Activated CD4-positive, alpha-beta T cell treated with anti-CD3 and anti-CD28 coated beads, Interleukin-2, amount 10 ng/mL, durations not matched to agents 24 days and 14 days (primary cell): ENCODE measurements at places on chromosomes 7 and 10. TPM values are rescaled to one million over a fixed set of nuclear protein-coding genes. Genes with fewer than 3 reads are reported as not detected.

DNA sequence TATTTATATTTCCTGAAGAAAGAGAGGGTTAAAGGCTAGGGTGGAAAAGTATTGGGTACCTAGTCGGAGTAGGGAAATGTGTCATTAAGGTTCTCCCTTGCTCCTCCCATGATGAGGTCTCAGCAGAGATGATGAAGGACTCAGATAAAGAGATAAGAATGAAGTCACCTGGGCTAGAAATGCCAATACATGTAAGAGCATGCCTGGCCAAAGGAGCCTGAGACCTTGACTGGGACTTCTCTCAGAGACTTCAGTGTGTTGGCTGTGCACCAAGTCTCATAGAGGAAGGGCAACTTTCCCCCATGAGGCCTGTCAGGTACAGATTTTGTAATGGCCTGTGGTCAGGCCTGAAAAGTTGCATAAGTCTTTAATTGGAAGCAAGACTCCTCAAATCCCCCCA, 361.0 kb upstream of the CDC14C start:
- DNase-seq = no peak

Gene HOXA13
- not detected in 2 replicates for total RNA-seq

Gene CYP3A5
- not detected in 2 replicates for total RNA-seq

DNA sequence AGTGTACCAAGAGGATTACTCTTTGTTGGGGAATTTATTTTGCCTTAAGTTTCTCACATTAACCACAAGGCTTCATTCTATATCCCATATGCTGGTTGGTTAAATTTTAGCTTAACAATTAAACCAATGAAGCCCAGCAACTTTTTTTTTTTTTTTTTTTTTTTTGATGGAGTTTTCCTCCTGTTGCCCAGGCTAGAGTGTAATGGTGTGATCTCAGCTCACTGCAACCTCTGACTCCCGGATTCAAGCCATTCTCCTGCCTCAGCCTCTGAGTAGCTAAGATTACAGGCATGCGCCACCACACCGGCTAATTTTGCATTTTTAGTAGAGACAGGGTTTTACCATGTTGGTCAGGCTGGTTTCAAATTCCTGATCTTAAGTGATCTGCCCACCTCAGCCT, 75.0 kb upstream of the MKX start:
- no peak for DNase-seq

DNA sequence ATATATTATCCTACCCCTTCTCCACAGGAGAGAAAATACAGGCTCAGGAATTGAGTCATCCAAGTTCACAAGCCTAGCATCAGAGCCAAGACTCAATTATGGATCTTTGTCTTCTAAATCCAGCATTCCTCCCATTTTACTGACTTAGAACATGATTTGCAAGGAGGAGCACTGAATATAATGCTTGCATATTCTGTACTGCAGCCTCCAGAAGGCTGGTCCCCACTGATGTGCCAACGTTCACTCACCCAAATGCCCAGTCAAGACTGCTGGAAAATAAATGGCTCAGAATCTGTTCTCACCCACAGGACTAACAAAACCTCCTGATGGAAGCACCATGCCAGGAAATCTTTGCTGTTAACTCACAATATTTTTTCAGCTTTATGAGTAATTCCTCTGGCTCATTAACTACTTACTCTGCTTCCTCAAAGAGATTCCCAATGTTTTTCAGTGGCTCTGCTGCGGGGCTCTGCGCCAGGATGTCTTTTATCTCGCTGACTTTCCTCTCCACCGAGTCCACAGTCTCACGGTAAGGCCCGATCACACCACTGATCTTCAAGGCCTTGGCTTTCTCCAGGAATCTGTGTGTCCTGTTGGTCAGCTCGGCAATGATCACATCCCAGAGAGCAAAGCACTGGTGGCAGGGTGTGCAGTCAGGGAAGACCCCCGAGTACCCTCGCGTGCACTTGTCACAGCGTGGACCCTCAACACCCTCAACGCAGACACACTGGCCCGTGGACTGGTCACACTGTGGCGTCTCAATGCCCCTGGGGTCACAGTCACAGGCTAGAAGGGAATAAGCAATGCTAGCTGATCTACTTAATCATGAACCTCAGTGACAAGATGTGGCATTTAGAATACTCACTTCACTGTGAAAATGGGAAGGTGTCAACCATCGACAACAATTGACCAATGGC, 48.8 kb downstream of the DLD start:
- no peak for DNase-seq

Gene PPRC1
- total RNA-seq = 111 and 113 TPM in 2 replicates

GRCh38 chr7:13910805-13911551, 78.5 kb downstream of the ETV1 start:
- DNase-seq = no peak

GRCh38 chr10:71218046-71218650, 5.8 kb downstream of the UNC5B start:
- DNase-seq = no peak

DNA sequence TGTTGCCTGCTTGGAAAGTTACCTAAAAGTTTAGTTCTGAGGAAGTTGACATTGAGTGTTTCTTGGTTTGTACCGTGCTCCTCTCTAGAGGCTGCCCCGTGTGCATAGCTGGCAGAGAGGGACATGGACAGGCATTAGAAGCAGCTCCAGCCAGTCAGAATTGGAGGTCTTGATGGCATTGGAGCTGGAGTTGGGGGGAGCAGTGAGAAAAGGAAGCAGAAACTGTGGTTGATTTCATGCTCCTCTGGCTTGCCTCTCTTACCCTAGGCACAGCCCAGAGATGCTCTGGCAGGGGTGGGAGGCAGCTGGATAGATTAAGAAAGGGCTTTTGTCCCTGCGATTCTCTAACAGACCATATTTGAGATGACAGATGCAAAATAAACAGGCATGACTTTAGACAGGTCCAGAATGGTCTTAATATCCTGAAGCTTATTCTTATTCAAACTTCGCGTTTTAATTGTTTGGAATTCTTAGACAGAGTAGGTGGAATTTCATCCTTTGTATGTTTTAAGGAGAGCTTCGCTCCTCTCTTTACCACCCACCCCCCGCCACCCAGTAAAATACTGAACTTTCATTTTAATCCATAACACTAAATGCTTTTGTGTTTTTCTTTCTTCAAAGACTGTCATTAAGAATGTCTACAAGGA, 73.5 kb upstream of the GLCCI1 start:
- DNase-seq = no peak

- DNase-seq = no peak
Observed at GRCh38 chr10:97896756-97897358, 47.2 kb downstream of the GOLGA7B start.

- DNase-seq = no peak
Observed at GRCh38 chr10:88918191-88918905, 34.2 kb downstream of the ACTA2 start.

DNA sequence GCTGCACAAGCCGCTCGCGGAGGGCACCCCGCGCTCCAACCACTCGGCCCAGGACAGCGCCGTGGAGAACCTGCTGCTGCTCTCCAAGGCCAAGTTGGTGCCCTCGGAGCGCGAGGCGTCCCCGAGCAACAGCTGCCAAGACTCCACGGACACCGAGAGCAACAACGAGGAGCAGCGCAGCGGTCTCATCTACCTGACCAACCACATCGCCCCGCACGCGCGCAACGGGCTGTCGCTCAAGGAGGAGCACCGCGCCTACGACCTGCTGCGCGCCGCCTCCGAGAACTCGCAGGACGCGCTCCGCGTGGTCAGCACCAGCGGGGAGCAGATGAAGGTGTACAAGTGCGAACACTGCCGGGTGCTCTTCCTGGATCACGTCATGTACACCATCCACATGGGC, 50.0 kb downstream of the FIGNL1 start:
- no peak for DNase-seq

Gene GPR146
- 2.5 and 4.1 TPM in 2 replicates for total RNA-seq

DNA sequence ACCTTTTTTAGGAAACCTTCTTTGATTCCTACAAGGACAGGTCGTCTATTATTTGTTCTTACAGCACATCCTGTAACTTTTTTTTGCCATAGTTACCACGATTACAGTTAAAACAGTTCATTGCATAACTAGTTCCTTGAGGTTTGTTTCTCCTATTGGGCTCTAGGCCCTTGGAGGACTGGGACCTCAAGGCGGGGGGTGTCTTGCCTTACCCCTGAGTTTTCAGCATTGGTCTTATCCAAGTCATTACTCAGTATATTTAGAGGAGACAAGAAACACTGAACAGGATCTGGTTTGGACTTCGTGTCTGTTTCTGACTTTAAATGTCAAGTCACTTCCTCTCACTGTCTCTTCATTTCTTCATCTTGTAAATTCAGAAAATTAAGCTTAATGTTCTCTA, 369.8 kb downstream of the SDK1 start:
- no peak for DNase-seq

DNA sequence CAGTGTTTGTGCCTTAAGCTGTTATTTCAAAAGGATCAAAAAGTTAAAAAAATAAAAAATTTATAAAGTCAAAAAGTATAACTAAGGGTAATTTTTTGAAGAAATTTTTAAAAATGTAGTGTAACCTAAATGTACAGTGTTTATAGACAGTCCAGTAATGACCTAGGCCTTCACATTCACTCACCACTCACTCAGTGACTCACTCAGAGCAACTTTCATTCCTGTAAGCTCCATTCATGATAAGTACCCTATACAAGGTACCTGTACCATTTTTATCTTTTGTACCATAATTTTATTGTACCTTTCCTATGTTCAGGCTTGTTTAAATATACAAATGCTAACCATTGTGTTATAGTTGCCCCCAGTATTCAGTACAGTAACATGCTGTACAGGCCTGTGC, 21.5 kb downstream of the DNAJC9 start:
- no peak for DNase-seq

DNA sequence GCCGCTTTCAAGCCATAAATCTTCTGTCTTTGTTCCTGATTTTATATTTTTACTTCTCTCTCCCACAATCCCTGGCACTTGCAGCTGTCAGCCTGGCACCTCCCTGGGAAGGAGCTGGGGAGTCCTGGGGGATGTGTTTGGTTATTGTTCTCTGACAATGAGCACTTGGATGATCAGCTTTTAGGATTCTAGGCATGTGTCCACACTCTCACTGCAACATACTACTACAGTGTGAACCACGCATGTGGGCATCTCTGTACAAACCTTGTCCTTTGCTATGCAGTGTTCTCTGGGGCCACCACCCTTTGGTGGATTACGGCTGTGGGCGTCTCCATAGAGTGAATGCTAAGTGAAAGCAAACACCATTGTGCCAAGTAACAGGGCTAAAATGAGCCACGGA, 168.4 kb upstream of the KMT2E start:
- DNase-seq = no peak

DNA sequence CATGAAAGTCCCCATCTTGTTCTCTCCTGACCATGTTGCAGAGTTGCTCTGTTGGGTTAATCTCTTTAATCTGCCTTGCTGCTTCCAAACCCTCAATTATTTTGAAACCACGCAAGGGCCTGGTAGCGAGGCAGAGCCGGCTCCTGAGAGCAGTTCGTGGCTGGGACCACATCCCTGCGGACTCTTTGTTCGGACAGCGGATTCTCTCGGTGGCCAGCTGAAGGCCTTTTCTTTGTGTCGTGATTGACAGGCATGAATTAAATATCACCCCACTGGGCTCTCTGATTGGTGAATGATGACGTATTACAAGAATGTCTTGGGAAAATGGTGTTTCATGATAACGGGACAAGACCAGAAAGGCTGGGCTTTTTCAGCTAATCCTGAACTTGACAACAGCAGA, 66.9 kb upstream of the ARHGAP21 start:
- DNase-seq = no peak

DNA sequence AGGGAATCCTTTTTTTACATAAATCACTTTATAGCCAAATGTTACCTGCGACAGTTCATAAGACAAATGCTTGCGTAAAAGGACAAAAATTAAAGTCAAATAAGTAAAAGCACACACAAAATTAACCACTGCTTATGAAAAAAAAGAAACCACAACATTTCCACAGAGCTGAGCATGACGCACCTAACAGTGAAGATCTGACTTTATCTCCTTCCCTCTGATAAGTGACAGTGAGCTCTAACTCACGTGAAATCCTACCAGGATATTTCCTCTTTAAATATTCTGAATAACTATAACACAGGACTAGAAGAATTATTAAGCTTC, 225.5 kb downstream of the SFMBT2 start:
- DNase-seq = no peak

Gene FAM171A1
- total RNA-seq = 1.7 TPM in 2 replicates

- no peak for DNase-seq
Observed at GRCh38 chr10:48772059-48772458, 87.4 kb downstream of the WDFY4 start.

Gene DNMBP
- 1.3 TPM in 2 replicates for total RNA-seq

DNA sequence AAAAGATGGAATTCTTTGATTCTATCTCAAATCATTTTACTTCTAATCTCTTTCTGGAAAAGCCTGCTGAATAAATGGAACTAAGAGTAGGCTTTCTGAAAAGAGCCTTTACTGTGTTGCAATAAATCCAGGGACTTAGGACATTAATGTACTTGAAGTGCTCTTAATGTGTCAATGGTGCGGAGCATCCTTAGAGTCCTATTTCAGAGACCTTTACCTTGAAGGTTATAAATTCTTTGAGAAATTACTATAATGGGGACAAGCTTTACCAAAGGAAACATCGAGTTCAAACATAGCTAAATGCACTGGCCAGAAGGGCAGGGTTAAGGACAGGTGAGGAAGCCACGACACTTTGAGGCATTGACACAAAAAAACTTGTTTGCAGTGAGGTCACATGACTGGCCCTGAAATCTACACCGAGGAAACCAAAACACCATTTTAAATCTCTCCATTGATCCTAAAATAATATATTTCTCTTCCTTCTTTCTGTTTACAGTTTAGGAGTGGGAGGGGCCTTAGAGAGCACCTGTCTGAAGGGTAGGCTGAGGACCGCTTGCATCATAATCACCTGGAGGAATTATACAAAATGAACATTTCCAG, 48.1 kb upstream of the EXOC6 start:
- DNase-seq = no peak

DNA sequence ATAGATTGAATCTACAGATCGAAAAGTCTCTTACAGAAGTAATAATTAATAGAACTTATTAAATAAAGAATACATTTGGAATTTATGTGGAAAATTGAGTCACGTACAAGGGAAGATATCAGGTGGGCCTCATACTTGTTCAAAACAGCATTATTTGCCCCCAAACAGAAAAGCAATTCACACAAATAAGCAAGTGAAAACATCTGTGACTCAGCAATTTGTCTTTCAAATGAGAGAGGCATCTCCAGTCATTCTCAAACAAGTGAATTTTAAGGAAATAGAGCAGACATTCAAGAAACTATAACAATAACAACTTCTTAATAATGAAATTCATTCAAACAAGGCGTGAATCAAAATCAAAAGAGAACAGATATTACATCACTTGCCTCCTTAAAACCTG, 50.1 kb downstream of the SEMA3A start:
- no peak for DNase-seq

- DNase-seq = no peak
Observed at GRCh38 chr7:85135977-85136376, 50.9 kb downstream of the SEMA3D start.
